Common myeloid progenitor, CD34-positive (primary cell): ENCODE measurements at places on chromosomes 1 and 21.

GRCh38 chr1:203771901-203772301 is 6.9 kb downstream of the LAX1 start:
- no peak for DNase-seq

GRCh38 chr1:3049164-3049563 is 19.8 kb upstream of the PRDM16 start:
- DNase-seq: no peak

GRCh38 chr1:109024646-109025045 is 17.3 kb downstream of the WDR47 start:
- DNase-seq: no peak

DNA sequence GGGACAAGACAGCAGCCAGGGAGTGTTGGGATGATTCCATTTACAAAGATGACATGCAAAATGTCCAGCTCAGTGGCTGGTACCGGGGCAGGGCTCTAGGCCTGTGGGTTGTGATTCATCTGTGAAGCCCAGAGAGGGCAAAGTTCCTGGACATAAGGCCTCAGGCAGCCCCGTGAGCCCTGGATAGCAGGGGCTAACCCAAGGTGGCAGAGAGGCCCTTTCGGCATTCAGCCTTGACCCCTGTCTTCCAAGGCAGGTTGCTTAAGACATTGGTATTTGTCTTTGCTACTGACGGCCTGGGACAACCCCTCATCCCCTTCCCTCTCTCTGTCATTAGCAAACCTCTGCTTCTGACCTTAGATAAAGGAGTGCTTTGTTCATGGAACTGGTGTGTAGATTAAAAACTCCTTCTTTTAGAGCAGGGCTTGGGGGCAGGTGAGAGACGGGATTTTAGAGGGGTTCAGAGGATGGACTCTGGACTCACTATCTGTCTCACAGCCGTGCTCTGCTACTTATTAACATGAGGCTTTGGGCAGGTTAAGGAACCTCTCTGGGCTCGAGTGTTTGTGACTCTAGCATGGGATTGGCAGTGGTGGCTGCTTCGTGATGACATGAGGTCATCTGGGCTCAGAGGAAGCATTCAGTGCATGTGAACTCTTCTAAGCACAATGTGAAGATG is 36.3 kb downstream of the TMEM51 start:
- no peak for DNase-seq

DNA sequence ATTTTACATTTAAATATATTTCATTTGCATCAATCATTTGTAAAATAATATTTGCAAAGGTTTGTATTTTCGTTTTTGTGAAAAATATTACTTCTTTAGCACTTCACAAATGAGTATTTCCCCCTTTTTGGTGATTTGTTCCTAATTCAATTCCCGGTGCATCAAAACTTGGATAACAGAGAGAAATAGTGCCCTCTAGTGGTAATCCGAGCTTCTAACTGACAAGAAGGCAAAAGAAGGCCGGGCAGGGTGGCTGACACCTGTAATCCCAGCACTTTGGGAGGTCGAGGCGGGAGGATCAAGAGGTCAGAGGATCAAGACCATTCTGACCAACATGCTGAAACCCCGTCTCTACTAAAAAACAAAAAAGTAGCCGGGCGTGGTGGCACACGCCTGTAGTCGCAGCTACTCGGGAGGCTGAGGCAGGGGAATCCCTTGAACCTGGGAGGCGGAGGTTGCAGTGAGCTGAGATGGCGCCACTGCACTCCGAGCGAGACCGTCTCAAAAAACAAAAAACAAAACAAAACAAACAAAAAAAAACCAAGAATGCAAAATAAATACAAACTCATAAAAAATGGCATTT is 137.7 kb downstream of the COL11A1 start:
- DNase-seq: peak; percentile 70

- DNase-seq: no peak
These were observed 69.6 kb upstream of the COL24A1 start for GRCh38 chr1:86226204-86226603.

DNA sequence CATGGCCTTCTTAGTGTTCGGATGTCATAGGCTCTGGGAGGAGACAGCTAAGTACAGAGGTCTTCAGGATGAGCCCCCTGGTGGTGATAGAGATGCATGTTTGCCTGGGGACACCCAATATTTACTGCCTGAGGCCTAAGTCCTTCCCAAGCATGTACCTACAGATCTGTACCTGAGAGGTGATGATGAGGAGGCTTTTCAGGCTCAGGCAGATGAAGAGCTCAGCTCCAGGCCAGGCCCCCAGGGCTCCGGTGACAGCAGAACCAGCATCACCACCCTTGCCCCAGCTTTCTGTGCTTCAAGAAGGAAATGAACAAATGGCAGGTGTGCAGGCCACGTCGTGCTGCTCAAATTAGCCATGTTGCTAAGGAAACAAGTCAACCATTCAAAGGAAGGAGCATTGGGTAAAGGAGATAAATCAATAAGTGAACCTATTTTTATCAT is 21.1 kb downstream of the CACNA1E start:
- DNase-seq: peak; percentile 11

DNA sequence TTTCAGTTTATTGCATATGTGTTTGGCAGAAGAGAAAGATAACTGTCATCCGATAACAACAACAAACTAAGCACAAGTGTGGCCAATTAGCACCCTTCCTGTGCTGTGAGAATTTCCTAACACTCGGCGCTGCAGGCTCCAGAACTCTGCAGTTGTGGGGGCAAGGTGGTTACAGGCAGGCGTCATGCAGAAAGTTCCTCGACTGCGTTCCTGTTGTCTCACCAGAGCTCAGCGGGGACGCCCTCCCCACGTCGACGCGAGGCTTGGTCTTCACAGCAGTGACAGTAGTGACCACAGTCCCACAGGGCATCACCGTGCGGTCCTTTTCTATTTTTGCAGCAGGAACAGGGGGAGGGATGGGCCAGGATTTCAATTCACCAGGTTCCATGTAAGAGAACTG is 27.6 kb upstream of the PRDM15 start:
- no peak for DNase-seq

GRCh38 chr1:89962024-89962741 is 32.7 kb upstream of the ZNF326 start:
- DNase-seq: no peak

DNA sequence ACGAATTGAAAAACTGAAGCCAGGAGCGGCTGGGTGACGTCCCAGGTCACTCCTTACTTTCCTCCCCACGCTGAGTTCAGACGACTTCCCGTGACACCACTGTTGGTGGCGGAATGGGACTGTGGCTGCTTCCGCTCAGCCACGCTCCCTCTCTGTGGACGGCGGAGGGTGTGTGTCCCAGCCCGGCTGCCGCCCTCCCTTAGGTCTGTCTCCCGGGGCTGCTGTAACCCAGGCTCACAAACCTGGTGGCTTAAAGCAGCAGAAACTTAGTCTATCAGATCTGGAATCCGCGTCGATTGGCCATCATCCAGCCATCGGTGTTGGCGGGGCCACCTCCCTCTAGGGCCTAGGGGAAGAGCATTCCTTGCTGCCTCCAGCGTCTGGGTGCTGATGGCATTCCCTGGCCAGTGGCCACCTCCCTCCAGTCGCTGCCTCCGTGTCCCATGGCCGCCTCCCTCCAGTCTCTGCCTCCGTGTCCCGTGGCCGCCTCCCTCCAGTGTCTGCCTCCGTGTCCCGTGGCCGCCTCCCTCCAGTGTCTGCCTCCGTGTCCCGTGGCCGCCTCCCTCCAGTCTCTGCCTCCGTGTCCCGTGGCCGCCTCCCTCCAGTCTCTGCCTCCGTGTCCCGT is 17.5 kb downstream of the TRPM2 start:
- no peak for DNase-seq

DNA sequence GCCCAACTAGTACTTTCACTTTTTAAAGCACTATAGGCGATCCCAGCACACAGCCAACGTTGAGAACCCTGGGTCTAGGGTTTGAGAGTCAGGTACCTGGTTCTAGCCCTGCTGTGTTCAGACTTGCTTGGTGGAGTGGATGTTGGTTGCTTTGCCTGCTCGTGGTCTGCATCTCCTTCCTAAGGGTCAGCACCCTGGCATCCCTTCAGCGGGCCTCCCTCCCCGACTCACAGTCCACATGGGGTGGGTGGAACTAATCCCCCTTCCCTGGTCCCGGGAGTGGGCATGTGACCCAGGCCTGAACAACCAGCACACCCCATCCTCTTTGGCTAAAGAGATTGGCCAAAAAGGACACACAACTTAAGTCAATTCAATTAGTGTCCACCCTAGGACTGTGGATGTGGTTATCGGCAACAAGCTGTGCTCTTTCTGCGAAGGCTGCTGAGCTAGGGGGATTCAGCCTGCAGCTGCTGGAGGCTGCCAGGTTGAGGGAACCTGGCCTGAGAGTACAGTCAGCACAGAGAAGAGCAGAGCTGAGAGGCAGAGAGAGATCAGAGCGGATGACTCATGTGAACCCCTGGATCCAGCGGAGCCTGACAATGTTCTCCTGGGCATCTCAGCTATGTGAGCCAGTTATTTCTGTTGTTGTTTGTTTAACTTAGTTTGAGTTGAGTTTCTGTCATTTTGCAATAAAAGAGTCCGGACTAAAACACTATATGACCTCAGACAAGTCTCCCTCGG is 138.9 kb downstream of the ACTL8 start:
- DNase-seq: no peak
